ENCODE measurements at places on chromosomes 11 and 22. TPM values are rescaled to one million over a fixed set of nuclear protein-coding genes. Genes with fewer than 3 reads are reported as not detected.

The SMC1B gene
- total RNA-seq: 0.07 TPM

The LIF gene
- 0.47 TPM for total RNA-seq

The DRD4 gene
- total RNA-seq: 1.3 TPM

The LRRC75B gene
- total RNA-seq: 1.3 TPM

The OR51I1 gene
- not detected for total RNA-seq

The DGAT2 gene
- total RNA-seq: 6.5 TPM

The OR5B21 gene
- total RNA-seq: 0.74 TPM

The OR6T1 gene
- total RNA-seq: not detected

The GTF2H1 gene
- total RNA-seq: 71.9 TPM

The CHID1 gene
- total RNA-seq: 62.5 TPM

The MUC2 gene
- total RNA-seq: not detected

The GNAZ gene
- total RNA-seq: 9.1 TPM

The FAM227A gene
- total RNA-seq: 0.57 TPM

The UPB1 gene
- total RNA-seq: 4.0 TPM

The GRIK4 gene
- 0.27 TPM for total RNA-seq

The INS gene
- total RNA-seq: not detected

The TIRAP gene
- total RNA-seq: 25.1 TPM

The OR2AG1 gene
- total RNA-seq: not detected

The P2RX6 gene
- total RNA-seq: 0.49 TPM

The TTLL1 gene
- total RNA-seq: 2.1 TPM

The APOA5 gene
- not detected for total RNA-seq

The SHANK3 gene
- total RNA-seq: not detected

The ZP1 gene
- not detected for total RNA-seq

The NRIP3 gene
- total RNA-seq: 0.56 TPM

The NLRP6 gene
- total RNA-seq: 2.7 TPM

The C11orf97 gene
- not detected for total RNA-seq

The WT1 gene
- total RNA-seq: not detected

The RFPL3 gene
- not detected for total RNA-seq

The MS4A6E gene
- not detected for total RNA-seq

The TRIOBP gene
- 47.2 TPM for total RNA-seq

The GALNT18 gene
- not detected for total RNA-seq

The APOL1 gene
- 12.2 TPM for total RNA-seq

The TRIM6 gene
- total RNA-seq: not detected

The MORC2 gene
- total RNA-seq: 26.4 TPM

The C11orf91 gene
- not detected for total RNA-seq

The AIFM3 gene
- total RNA-seq: 4.5 TPM

The CCDC116 gene
- total RNA-seq: 0.52 TPM

The SLC25A45 gene
- total RNA-seq: 18.2 TPM

The OTOG gene
- not detected for total RNA-seq

The ARHGAP1 gene
- total RNA-seq: 55.0 TPM

Data from B cell (primary cell).